ENCODE measurements at places on chromosomes 5 and 9.
A peak's percentile ranks its signal among the peaks of the same experiment; 100 is the strongest.

- no peak for DNase-seq
Observed at GRCh38 chr9:107491081-107492053, 1.8 kb upstream of the KLF4 start.

GRCh38 chr5:111486055-111486454, 26.3 kb downstream of the STARD4 start:
- DNase-seq = no peak

GRCh38 chr5:173268750-173269432, 33.9 kb upstream of the NKX2-5 start:
- no peak for DNase-seq

GRCh38 chr9:108694170-108694569, 161.6 kb downstream of the ACTL7B start:
- no peak for DNase-seq

DNA sequence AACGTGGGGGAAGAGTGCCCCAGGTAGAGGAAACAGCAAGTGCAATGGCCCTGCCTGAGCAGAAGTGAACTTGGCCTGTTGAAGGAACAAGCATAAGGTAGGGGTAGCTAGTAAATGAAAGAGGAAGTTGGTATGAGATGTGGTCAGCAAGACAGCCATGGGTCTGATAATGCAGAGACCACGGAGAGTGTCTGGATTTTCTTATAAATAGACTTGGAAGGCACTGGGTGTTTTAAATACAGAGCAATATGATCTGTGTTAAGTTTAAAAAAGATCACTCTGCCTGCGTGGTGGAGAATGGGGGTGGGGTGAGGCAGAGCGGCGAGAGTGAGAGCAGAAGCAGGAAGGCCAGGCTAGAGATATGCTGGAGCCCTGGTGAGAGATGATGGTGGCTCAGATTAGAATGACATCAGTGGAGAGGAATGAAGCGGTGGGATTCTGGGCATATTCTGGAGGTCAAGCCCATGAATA, 4.2 kb downstream of the ADAM19 start:
- peak; percentile 43 for DNase-seq

DNA sequence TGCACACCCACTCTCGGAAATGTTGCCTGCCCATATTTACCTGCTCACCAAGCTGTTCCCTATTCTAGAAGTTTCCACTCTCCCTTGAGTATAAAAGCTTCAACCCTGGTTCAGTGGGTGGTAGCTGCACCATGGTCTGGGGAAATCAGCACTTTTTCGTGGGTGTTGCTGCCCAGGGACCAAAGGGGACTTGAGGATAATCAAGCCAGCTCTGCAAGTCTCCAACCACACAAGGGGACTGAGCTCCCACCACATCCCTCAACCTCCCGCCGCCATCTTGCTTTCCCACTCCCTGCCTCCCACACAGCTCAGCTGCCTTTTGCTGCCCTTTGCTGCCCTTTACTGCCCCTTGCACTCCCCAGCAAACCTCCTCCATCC, 210.0 kb downstream of the AUH start:
- no peak for DNase-seq

- no peak for DNase-seq
Observed at GRCh38 chr9:27094640-27095298, 14.3 kb upstream of the TEK start.

- no peak for DNase-seq
Observed at GRCh38 chr5:16883176-16883575, 52.9 kb downstream of the MYO10 start.

- DNase-seq = no peak
Observed at GRCh38 chr9:72701510-72701909, 180.1 kb downstream of the TMC1 start.

DNA sequence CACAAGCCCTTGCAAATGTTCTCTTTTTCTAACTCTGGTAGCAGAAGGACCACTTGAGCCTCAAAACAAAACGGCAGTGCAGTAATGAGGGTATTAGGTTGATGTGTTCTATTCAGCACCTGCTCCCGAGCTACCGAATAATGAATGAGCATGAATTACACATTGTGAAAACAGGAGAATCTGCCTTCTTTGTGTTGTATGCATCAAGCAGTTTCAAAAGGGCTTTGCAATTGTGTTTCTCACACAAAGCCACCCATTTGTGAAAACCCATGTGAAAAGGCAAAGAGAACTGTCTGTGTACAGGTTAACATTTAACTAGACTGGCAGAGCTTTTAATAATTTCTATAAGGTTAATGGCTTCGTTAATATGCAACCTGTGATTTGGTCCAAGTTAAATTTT, 97.8 kb downstream of the STK32A start:
- DNase-seq = no peak

DNA sequence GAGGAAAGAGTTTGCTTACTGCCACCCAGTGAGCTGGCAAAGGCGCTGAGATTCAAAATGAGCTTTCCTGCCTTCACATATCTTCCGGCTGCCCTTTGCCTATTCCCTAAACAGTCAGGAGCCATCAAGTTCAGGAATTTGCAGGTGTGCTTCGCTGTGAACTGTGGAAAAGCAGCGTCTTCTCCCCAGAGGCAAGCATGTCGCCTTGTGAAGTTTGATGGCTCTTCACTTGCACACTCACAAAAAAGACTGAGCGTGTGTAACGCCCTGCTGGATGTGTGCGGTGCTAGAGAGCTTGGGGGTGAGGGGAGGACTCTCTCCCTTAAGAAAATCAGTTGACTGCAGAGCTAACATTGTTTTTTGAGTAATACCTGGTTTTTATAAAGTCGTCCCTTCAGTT, 288.7 kb downstream of the DOCK8 start:
- DNase-seq = no peak

DNA sequence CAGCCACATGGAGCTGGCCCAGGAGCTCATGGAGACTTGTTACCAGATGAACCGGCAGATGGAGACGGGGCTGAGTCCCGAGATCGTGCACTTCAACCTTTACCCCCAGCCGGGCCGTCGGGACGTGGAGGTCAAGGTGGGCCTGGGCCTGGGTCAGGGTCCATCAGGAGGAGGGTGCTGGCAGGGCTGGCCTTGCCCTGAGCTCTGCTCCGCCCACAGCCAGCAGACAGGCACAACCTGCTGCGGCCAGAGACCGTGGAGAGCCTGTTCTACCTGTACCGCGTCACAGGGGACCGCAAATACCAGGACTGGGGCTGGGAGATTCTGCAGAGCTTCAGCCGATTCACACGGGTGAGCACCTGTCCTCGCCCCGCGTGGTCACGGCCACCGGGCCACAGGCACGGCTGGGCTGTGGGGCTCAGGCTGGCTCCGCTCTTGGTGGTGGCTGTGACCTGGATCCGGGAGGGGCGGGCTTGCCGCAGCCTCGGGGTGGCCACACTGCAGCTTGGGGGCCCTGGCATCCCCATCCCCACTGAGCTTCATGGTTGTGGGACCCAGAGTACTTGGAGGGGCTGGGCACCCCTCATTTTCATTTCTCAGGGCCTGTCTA, 7.1 kb downstream of the DPP7 start:
- DNase-seq = no peak

DNA sequence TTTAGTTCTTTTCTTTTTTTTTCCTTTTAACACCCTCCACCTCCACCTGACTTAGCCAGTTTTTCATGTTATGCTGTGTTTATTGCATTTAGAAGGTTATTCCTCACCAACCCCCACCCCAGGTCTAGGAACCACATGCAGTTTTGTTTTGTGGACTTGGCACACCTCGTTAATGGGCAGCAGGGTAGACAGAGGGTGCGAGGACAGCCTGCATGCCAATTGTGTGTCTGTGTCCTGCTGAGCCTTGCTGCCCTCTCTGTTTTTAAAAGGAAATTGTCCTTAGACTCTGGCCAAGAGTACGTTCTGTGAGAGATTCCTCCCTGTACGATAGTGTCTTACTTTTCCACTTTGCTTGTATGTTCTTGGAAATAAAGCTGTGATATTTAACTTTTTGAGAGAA, 13.9 kb downstream of the PIK3R1 start:
- no peak for DNase-seq

DNA sequence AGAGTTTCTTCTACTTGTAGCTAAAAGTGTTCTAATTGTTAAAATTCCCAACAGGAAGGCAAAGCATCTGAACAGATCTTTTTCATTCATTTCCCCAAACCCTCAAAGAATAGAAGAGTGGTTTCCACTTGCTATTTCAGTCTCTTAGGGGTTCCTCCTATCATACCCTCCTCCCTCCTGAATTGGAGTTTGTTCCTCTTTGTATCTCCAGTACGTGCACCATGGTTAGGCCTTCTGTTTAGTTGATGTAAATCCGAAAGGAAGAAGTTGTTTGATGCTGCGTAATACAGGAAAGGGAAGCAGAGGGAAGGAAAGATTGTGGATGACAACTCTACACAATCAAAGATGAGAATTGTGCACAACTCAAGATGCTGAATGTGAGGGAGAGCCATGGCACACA, 303.6 kb downstream of the PIK3R1 start:
- no peak for DNase-seq

GRCh38 chr5:157072508-157072907, 13.6 kb upstream of the HAVCR1 start:
- no peak for DNase-seq

DNA sequence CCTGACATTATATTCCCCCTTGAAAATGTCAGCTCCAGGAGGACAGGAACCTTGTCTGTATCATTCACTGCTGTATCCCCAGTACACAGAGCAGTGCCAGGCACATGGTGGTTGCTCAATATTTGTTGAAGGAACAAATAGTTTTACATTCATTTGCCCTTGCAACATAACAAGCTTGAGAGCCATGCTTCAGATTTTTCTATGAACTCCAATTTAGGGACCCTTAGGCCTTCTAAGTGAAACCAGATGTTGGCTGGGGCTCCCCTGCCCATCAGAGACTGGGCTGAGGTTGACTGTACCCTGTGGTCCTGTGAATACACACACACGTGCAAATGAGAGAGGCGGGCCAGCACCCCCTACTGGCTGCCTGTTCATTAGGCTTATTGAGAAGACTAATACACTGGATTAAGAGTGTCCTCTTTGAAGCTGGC, 214.9 kb upstream of the WWC1 start:
- DNase-seq = no peak

- peak; percentile 42 for DNase-seq
Observed at GRCh38 chr9:133103183-133103986, 17.7 kb downstream of the RALGDS start.

GRCh38 chr5:159211729-159212174, 2.4 kb upstream of the RNF145 start:
- no peak for DNase-seq

DNA sequence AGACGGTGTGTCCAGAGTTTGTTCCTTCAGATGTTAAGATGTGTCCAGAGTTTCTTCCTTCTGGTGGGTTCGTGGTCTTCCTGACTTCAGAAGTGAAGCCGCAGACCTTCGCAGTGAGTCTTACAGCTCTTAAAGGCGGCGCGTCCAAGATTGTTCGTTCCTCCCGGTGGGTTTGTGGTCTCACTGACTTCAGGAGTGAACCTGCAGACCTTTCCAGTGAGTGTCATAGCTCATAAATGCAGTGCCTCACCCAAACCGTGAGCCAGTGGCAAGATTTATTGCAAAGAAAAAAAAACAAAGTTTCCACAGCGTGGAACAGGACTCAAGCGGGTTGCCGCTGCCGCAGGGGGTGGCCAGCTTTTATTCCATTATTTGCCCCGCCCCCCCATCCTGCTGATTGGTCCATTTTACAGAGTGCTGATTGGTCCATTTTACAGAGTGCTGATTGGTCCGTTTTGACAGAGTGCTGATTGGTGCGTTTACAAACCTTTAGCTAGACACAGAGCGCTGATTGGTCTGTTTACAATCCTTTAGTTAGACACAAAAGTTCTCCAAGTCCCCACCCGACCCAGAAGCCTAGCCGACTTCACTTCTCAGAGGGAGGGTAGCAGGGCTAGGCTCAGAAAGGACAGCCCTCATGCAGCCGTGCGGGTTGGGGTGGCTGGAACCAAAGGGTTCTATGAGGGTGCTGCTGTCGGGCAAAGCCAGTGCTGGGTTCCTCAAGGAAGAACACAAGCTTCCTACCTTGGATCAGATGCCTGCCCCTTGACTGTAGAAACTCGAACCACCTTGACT, 9.1 kb upstream of the RNF130 start:
- DNase-seq = no peak

DNA sequence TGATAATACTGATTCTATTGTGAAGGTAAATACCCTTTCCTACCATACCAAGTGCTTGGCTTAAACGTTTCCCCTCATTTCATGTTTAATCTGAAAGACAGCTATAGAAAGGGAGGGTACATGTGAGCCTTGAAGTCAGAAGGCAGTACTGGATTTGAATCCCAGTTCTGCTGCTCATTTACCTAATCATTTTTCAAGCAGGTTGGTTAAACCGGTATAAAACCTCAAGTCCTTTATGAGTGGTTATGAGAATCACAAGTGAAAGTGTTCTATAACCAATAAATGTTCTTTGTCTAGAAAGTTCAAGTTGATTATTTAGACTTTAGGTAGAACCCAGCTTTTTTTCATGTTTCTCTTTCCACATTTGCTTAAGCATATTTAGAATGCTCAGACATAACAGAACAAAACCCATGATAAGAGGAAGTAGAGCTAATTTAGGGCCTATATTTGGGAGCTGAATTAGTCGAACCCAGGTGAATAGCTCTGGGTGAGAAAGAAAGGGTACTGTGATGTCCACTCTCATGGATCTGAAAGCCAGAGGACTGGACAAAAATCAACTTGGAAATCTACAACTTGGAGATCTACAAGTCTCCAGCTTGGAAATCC, 29.7 kb upstream of the F2RL2 start:
- no peak for DNase-seq

- DNase-seq = no peak
Observed at GRCh38 chr5:40587376-40587775, 92.3 kb upstream of the PTGER4 start.

DNA sequence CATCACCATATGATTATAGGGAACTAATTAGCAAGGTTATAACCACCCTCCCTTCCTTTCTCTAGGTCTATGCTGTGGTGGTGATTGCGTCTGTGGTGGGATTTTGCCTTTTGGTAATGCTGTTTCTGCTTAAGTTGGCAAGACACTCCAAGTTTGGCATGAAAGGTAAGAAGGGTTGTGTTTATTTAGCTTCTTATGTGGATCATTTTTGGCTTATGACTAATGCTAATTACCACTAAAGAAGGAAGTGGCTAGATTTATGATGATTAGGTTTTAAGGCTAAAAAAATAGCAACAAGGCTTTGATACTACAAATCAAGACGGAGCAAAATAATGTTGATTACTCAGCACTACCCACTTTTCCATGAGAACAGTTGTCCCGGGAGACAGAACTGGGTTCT, 82.4 kb downstream of the NTRK2 start:
- DNase-seq = peak; percentile 26

DNA sequence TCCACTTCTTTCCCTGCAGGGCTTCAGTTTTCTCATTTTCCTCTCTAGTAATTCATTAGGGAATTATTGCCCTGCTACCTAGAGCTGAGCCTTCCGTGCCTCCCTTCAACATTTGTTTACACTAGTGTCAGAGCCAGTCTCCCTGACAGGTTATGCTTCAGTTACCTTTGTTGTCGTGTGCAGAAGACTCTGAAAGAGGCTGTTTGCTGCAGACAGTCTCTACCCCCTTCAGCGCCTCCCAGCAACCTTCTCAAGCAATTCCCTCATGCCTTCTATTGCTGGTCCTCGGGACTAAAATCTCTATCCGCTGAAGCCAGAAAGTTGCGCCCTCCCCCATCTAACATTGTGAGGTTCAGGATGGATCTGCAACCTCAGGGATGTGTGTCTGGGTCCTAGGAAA, 12.8 kb downstream of the RALGPS1 start:
- DNase-seq = no peak

GRCh38 chr5:37495210-37495609, 116.1 kb downstream of the WDR70 start:
- no peak for DNase-seq
